ENCODE measurements at places on chromosomes 3 and 15.

DNA sequence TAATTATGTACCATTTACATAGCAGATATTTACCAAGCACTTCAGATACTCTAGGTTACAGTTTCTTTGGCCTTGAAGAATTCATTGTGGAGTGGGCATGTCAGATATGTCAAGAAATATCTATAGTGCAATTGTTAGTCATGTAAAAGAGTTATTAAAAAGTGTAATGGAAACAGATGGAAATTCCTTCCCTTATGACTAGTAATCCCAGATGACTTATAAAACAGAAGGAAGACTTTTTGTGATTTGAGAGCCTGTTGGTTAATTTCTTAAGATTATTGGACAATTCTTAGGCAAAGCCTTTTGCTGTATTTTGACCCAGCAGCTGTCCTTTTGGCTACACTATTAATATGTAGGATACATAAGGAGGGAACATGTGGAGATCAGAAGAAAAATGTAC is 708.9 kb upstream of the NECTIN3 start:
- no peak for DNase-seq

DNA sequence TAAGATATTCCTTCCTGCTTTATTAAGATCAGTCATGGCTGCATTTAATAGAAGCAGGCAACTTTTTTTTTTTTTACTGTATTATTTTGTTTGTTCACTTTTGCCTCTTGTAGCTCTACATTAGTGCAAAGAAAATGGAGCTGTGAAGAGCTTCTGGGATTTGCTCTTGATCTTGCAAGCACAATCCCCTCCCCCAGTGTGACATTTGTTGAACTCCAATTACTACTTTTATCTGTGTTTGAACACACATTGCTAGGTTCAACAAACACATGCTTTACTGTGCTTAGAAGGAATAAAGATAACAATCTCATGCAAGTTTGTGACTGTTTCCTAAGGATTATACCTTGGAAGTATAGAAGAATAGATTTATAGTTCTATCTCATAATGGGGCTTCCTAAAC is 648.8 kb downstream of the NLGN1 start:
- no peak for DNase-seq

DNA sequence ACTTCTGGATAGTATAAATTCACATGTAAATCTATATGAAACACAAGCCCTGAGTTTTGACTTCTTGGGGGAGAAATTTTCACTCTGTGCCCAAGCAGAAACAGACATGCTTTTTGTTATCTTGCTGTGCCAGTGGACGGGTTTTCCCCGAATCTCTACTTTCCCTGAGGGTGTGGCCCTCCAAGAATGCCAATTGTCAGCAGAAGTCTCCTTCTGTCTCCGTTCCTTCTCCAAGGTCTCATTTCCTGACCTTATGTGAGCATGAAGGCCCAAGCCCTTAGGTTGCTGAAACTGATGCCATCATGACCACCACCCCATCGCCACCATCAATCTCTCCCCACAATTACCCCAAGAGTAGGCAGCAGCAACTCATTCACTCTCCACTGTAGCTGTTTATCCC is 253.8 kb downstream of the XXYLT1 start:
- no peak for DNase-seq

DNA sequence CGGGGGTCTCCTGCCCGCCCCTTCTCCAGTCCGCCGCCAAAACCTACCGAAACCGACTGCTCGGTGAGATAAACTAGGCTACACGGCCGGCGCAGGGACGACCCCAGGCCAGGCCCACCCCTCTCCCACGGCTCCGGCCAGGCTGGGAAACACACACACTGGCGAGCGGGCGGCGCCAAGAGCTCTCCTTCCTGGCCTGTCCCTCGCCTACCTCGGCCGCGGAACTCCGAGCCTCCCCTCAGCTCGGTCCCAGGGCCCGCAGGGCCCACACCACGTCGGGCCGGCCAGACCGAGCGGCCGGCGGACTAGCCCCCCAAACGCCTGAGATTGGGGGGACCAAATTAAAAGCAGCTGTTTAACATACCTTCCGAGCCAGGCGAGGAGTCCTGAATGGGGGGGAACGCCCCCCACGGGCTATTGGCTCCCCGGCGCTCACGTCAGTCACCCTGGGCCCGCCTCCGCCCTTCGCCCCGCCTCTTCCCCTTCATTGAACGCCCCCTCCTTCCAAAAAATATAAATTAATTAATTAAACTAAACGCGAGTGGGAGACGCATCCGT is 4.0 kb upstream of the SIN3A start:
- DNase-seq: peak; percentile 93

GRCh38 chr3:159627634-159628033 is 361.0 kb upstream of the IL12A start:
- no peak for DNase-seq

- DNase-seq: no peak
Measured at GRCh38 chr15:60582370-60583036, 103.6 kb upstream of the ICE2 start.

DNA sequence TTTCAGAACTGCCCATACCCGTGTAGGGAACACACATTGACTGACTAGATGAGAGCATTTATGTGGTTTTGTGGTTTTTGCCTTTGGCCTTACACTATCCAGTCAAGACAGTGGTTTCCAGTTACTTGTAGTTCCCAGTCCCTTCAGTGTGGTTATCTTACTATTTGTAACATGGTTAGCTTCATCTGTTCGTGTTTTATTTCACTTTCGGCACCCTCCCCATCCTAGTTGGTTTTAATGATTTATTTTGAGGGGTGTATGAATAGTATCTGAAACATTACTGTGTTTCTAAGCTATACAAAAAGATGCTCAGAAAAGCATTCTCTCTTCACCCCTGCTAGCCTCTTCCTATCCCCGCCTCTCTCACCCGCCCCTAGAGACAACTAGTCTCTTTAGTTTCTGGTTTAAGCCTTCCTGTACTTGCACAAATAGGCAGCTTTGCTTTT is 14.1 kb downstream of the LYSMD4 start:
- DNase-seq: no peak

GRCh38 chr3:14849638-14850230 is 31.0 kb downstream of the FGD5 start:
- no peak for DNase-seq

GRCh38 chr3:136545664-136546268 is 206.4 kb downstream of the STAG1 start:
- DNase-seq: no peak

- no peak for DNase-seq
Measured at GRCh38 chr3:10437272-10437994, 68.0 kb downstream of the ATP2B2 start.

DNA sequence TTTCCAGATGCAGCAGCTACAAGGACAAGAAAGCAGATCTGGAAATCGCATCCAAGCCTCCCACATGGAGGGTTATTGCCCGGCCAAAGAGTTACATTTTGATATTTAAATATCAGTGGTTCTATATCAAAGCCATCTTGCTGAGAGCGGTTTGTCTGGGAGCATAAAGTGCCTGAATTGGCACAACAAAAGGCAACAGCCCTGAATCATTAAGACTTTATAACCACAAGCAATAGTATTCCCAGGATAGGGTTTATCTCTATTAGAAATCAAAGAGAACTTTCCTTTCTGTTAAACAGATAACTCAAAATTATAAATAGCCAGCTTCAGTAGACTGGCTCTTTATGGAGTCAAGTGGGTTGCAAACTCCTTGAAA is 564.7 kb downstream of the ROBO1 start:
- peak; percentile 44 for DNase-seq

DNA sequence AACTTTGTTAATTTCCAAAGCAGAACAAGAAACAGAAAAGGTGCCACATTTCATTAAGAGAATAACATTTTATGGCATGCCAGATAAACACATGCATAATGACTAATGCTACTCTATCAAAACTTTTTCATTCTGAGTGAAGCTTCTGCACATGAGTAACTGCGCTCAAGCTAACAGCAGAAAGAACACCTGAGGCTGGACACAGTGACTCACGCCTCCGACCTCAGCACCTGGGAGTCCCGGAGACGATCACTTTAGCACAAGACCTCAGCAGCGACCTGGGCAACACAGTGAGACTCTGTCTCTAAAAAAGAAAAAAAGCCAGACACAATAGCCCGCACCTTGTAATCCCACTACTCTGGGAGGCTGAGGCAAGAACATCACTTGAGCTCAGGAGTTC is 70.6 kb downstream of the ACAP2 start:
- DNase-seq: no peak

- DNase-seq: no peak
Measured at GRCh38 chr3:171122861-171123260, 96.3 kb upstream of the SLC2A2 start.

GRCh38 chr3:23993556-23994243 is 48.6 kb downstream of the NR1D2 start:
- DNase-seq: no peak

DNA sequence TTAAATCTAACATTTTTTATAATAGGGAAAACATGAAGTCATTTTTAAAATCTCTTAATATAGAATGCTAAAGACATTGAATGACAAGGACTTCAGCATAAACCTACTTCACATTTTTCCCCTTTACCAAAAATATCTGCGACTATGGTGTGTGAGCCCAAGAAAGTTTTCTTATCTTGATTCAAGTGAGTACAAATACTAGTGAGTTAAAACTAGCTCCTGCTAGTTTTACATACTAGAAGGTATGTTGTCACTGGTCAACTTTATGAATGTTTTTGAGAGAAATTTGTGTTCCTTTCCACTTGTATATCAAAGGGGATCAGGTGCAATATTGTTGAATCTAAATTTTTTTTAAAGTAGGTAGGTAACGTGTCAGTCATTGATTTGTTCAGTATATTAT is 152.4 kb upstream of the CGNL1 start:
- no peak for DNase-seq

- DNase-seq: no peak
Measured at GRCh38 chr3:129325383-129325782, 46.7 kb downstream of the HMCES start.

DNA sequence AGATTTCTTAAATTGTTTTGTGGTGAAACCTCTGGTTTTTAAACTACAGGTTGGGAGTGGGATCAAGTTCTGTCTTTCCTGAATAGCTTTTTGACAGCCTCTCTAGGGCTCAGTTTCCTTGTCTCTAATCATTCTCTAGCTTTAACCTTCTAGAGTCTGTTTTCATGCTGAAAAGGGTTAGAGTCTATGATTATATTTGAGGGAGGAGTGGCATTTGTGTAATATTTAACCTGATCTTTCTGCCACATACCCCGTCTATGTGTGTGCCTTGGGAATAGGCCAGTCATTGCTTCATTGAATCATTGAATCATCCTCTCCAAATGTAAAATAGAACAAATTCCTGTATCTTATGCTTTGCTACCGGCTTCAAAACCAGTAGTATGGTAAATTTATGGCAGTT is 204.9 kb downstream of the KLHL25 start:
- no peak for DNase-seq

DNA sequence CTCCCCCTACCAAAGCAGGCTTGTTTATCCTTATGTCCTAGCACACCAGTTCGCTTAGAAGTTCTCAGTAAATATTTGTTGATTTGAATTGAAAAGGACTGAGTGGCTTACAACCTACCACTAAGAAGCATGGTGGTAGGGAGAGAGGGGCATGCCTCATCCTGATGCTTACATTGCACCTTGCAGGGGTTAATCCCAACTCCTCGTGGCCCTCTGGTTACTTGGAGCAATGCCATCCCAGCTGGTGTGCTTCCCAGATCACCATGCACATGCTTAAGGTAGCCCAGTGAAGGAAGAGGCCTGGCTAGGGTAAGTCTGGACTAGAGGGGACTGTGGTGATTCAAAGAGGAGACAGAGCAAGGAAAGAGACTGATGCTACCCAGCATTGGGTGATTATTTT is 253.3 kb downstream of the CLSTN2 start:
- no peak for DNase-seq

- DNase-seq: no peak
Measured at GRCh38 chr15:64070106-64070505, 23.5 kb downstream of the CIAO2A start.

DNA sequence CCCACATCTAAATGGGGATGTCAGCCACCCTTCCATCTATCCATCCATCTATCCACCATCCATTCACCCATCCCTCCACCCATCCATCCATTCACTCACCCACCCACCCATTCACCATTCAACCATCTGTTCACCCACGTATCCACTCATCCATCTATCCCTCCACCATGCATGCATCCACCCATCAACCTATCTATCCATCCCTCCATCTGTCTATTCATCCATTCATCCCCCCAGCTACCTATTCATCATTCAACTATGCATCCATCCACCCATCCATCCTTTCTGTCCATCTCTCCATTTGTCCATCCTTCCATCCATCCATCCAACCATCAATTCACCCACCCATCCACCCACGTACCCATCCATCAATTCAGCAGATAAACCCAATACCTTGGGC is 14.6 kb downstream of the ITIH3 start:
- DNase-seq: no peak

DNA sequence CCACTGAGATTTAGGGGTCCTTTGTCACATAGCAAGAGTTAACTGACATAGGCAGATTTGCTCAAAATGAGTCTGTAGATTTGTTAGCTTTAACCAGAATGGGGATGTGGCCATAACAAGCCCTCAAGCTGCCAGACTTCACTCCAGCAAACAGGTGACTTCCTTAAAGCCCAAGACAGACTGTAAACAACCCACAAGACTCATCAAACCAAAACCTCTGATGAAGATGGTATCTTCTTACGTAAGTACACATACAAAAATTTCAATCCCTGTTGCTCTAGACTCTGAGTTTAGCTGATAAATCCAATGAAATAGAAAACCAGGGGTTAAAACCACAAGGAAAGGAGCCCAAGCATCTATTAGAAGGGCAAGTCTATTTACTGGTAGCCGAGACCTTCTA is 18.2 kb upstream of the ZBTB20 start:
- no peak for DNase-seq

- DNase-seq: no peak
Measured at GRCh38 chr15:65204931-65205660, 6.2 kb downstream of the CILP start.

GRCh38 chr15:65286069-65286703 is 497 bp downstream of the PARP16 start:
- DNase-seq: peak; percentile 59

DNA sequence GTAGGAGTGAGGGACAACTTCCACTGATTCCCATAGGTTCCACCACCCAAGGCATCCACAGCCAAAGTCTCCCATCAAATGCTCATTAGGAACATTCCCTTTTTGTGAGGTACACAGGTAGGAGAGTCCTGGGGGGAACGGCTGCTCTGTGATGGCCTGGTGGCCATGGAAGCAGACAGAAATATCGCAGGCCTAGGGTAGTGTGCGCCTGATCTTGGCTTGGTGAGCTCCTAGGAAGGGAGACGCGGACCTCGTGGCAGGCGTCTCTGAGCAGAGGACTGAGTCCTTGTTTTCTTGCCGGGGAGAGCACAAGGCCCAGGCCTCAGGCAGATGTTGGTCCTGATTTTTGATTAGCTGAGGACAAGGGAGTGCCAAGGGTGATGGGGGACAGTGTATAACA is 99.5 kb downstream of the SNRPN start:
- DNase-seq: no peak

DNA sequence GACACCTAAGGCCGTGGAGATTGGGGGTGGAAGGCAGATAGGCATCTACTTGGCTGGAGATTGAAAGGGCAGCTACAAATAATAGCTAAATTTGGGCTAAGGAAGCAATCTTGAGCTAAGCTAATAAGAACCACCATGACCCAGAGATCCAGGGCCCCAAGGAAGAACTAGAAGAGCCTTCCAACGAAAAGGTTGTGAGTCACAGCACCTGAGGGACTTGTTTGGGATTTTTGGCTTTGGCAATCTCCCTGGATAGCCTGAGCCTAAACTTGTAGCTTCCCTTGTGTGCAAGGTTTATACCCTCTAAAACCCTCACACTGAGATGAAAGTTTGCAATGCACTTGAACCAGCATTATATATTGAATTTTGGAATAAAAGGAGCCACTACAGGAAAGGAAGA is 364.0 kb upstream of the IL12A start:
- DNase-seq: no peak
